ENCODE measurements at places on chromosomes 5 and 9. TPM values are rescaled to one million over a fixed set of nuclear protein-coding genes. Genes with fewer than 3 reads are reported as not detected.

DNA sequence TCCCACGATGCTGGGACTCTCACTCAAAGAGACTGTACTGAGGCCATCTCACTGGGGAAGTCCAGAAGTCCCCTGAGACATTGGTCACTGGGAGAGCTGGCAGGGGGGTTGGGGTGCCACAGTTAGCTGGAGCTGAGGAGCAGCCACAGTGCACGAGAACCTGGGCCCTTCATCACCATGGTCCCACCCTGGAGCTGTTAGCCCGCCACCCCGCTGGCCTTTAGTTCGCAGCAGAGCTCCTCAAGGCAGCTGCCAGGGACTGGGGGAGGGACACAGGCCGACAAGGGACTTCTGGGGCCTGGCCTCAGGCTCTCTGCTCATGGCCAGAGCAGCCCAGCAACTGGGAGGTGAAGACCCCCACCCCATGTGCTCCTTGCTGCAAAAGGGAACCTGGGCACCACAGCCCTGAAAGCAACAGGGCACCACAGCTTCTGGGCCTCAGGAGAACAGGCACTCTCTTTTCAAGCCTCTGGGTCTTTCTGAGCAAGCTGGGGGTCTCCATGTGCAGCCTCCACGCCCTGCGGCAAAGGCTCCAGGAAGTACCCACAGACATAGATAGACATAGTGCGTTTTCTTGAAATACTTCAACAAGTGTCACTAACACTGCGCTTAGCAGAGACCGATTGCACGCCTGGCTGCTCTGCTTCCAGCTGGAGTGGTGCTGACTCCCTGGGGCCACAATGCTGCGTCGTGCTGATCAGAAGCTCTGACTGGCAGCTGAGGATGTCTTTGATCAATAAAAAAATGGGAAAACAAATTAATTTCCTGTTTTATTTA, 46.0 kb downstream of the VAV2 start:
- DNase-seq = no peak

GRCh38 chr5:14296533-14297331, 153.6 kb downstream of the TRIO start:
- no peak for DNase-seq

FAM78A gene
- total RNA-seq = 3.5 TPM

GRCh38 chr5:107404595-107405374, 266.0 kb downstream of the EFNA5 start:
- DNase-seq = no peak

WDR38 gene
- total RNA-seq = not detected

THBS4 gene
- total RNA-seq = 5.3 TPM

DNA sequence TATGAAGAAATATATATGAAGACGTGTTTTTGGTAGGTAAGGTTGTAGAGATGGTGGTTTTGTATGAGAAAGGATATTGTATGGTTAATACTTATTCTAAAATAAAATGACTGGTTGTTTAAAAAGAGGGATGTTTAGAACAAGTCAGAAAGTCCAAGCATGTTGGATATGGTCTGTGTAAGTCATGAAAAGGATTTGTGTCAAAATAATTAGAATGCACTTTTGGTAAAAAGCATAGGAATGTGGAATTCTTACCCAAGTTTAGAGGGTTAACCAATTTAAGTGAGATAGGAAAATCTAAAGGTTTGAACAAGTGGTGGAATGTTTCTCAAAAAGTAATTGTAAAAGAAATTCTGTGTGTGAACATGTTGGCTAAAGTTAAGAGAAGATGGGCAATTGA, 1556.5 kb upstream of the C9orf72 start:
- DNase-seq = no peak

PCDHB13 gene
- 0.87 TPM for total RNA-seq

FBXW11 gene
- total RNA-seq = 21.6 TPM

DNA sequence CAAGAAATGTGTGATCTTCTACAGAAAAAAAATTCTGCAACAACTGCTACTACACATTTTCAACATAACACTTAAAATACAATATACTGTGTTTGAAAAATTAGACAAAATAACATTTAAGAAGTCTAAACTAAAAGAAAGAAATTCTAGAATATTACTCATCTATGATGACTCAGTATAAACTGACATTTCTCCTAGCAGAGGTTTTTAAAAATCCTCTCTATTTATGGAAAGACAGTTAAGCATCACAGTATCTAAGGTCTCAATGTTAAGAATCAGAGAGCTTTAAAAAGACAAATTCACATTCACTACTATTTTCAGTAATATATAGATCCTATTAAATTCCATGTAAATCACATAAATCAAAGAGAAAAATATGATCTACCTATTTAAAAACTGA, 61.3 kb downstream of the NR2F1-AS1 start:
- no peak for DNase-seq

TRPM3 gene
- total RNA-seq = 1.6 TPM

KYAT1 gene
- 25.7 TPM for total RNA-seq

FYB1 gene
- 3.6 TPM for total RNA-seq

DNA sequence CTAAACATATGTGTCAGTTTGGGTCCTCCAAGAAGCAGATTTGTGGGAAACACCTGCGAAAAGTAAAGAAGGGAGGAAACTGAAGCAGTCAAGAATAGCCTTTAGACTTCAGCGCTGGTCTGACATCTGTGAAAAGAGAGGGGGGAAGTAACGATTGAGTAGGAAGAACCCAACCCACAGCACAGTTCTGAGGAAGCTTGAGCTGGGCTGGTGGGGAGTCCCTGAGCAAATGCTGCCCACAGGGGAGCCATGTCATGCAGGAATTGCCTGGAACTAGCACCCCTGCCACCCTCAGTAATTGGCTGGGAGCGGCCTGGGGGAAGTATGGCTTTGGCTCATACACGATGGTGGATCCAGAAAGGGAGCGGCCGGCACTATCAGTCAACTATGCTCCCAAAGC, 20.6 kb downstream of the FAM240B start:
- DNase-seq = no peak

DNA sequence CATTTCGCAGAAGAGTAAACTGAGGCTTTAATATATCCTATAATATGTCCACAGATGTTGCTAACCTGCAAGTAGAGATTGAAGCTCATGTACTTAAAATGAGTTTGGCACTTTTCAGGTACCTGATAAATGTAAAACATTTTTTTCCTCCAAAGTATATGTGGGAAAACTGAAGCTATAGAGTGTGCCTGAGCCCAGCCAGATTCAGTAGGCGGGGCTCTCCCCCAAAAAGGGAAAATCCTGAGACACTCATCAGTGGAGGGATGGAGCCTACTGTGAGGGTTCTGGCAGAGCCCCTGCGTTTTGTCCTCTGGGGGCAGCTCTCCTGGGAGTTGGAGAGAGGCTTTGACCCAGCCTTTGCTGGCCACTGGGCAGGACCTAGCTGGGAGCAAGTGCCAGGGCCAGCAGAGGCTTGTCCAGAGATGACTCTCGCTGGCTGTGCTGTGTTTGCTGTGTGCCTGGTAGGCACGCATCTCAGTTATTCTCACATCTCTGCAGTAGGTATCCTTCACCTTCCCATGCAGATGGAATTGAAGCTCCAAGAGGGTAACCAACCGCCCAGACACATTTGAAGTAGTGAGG, 81.1 kb upstream of the SPRY4 start:
- no peak for DNase-seq

DNA sequence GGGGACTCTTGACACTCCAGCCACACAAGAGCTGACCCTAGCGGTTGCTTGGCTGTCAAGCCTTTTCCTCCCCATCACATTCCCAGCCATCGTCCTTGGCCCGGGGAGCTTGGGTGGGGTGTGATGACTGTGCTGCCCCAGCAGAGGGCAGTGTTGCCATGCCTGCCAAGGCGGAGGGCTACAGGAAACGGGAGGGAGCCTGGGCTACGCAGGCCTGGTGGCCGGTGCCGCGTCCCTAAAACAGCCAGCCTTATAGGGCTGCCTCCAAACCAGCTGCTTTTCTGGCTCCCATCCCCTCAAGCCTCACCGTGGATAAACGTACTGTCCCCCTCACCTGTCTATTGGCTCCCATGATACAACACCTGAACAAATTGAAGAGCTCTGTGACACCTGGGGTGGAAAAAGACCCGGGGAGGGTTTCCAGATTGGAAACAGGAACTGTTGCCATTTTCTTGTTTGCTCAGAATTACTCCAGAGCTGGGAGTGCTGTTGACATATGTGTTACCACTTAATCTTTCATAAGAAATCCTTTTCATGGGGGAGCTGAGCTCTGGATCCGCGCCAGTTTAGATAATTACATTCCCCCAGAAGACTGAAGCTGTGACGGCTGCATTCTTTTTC, 72.8 kb upstream of the ASTN2 start:
- DNase-seq = peak; percentile 81

GRCh38 chr9:134463280-134463679, 137.0 kb downstream of the RXRA start:
- DNase-seq = no peak

GRCh38 chr9:17520268-17521064, 58.4 kb upstream of the SH3GL2 start:
- peak; percentile 37 for DNase-seq

Measured in stomach (tissue), 19 donors.